Thymus (tissue), 14 donors: ENCODE measurements at places on chromosomes 5 and 9.

DNA sequence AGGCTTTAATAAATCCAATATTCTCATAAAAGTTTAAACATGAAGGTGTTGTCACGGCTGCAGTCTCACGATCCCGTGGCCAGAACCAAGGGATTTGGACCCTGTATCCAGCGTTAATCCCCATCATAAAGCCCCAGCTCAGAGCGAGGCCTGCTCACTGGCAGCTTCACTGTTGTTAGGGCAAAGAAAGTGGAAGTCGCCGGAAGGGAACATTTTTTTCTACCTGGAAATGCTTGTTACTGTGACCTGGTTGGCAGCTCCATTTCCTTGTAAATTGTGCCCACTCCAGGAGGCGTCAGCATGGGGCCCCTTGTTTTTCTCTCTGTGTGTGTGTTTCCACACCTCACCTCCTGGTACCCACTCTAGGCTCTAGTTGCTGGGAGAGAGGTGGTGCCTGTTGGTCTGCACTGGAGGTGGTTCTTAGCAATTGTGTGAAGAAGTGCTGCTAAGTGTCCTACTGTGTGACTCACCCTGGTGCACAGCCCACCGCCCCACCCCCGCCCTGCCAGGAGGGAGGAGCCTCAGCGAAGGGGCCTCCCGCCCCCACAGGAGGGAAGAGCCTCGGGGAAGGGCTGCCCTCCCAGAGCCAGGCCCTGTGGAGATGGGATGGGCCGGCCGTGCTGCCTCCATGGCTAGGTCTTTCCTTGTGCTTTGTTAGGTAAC is 105.1 kb downstream of the EHMT1 start:
- no peak for DNase-seq
- H3K4me1 ChIP-seq, result peaks cover 5% of the 10 kb centered on the region
- H3K4me3 ChIP-seq, result no peak overlapping the region
- peaks cover 34% of the 10 kb centered on the region for H3K36me3 ChIP-seq
- H3K27me3 ChIP-seq, result no peaks in the 10 kb centered on the region

DNA sequence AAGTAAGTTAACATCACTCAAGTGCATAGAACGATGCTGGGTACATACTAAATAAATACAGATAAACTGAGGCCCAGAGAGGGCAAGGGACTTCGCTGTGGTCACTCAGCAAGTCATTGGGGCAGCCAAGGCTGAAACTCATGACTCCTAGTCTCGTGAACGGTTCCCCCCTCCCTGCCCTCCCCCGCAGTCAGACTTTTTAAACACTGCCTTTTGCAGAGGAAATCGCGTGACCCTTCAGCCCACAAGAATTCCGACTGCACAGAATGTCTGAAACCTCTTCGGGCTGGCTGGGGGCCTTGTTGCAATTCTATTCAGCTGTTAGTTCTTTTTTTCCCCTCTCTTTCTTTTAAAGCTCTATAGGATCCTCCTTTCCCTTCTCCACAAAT is 28.1 kb downstream of the NEK6 start:
- H3K4me1 ChIP-seq, result no peaks in the 10 kb centered on the region
- peak overlapping the region; percentile 9 for H3K27ac ChIP-seq
- DNase-seq, result no peak
- H3K27me3 ChIP-seq, result no peaks in the 10 kb centered on the region
- H3K36me3 ChIP-seq, result no peaks in the 10 kb centered on the region
- H3K4me3 ChIP-seq, result no peak overlapping the region

DNA sequence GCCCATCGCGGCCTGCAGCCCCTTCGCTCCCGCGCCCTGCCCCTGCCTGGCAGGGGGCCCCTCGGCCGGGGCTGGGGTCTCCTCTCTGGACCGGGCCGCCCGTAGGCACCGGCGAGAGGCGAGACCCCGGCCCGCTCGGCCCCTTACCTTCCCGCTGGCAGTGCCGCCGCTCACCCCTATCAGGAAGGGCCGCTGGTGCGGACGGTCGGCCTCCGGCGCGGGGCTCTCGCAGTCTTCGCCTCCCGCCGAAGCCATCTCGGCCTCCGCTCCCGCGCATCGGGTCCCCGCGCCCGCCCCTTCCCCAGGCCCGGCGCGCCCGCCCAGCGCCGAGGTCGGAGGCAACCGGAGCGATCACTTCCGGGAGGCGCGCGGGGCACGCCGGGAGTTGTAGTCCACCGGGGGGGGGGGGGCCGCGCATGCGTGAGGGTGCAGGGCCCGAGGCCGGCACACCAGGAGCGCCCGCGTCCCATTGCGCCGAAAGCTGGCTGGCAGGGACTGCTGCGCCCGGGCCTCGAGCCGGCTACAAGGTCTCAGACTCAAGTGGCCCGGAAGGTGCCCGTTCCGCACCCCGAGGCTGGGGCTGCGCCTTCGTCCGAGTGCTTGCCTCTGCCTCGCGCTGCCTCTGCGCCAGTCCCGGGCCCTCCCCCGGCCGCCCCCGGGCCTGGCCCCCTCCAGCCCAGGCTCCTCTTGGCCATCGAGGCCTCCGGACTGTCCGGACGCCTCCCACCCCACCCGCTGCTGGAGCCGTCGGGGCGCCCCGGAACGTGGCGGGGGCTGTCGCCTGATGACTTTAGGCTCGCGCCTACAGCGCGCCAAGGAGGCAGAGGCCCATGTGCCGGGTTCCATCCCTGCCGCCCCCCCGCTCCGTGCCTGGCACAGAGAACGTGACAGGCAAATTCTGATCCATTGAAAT is at the start of gene UCK1:
Gene UCK1, minus strand, starts transcription at position 344 of the 913 bp plus-strand sequence. Its CDS starts 89 bp downstream, at position 255.
- H3K36me3 ChIP-seq, result peaks cover 37% of the 10 kb centered on the region
- H3K4me3 ChIP-seq, result peak within 1 kb of the TSS; percentile 66
- peak within 1 kb of the TSS; percentile 70 for H3K27ac ChIP-seq
- no peaks in the 10 kb centered on the region for H3K27me3 ChIP-seq

DNA sequence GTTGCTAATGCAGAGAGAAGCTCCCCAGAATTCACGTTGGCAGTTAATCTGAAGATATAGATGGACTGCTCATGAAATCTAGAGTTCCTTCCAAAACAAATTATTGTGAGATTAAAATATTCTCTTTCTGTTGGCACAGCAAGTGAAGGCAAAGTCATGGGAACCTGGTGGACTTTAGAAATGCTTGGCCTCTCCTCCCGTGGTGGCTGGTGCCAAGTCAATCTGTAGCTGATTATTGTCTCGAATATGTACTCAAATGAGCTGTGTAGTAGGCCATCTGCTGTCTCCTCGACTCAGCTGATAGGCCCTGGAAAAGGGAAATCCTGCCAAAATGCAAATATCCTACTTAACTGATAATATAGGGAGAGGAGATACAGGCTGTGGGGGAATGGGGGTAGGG is 69.3 kb downstream of the DAPK1 start:
- H3K27ac ChIP-seq, result no peak overlapping the region
- DNase-seq, result no peak
- H3K27me3 ChIP-seq, result no peaks in the 10 kb centered on the region
- no peak overlapping the region for H3K4me3 ChIP-seq
- peaks cover 12% of the 10 kb centered on the region for H3K4me1 ChIP-seq
- H3K36me3 ChIP-seq, result peaks cover 41% of the 10 kb centered on the region

DNA sequence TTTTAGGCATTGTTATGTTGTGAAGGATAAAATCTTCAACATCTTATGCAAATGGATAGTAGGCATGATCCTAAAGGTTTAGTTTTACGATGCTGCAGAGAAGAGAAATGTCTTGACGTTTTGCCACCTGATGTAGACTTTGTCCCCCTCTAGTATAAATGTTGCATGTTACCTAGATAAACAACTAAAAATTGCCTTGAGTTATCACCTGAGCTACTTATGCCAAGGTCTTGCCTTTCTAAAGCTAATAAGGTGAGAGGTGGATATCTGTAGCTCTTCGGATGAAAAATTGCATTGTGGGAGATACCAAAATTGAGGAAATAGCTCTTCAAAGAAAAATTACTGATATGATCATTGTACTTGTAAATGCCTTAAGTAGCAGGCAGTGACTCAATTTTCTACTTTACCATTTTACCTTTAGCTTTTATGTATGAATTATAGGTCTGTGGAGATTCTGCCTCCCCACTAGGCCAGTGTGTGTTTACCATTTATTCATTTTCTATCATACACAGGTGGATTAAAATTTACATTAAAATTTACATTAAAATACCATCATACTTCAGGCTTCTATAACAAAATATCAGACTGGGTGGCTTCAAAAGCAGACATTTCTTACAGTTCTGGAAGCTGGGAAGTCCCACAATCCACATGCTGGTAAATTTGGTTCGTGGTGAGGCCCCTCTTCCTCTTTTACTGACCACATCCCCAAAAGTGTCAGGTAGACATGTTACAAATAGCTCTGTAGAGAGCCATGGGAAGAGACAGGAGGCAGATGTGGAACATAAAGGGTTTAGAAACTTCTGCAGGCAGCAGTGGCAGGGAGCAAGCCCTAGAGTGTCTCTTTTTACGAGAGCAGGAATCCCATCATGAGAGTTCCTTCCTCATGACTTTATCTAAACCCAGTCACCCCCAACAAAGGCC is 100.7 kb upstream of the ERBIN start:
- H3K27me3 ChIP-seq, result no peaks in the 10 kb centered on the region
- no peak overlapping the region for H3K27ac ChIP-seq
- DNase-seq, result no peak
- H3K36me3 ChIP-seq, result no peaks in the 10 kb centered on the region
- no peak overlapping the region for H3K4me3 ChIP-seq

DNA sequence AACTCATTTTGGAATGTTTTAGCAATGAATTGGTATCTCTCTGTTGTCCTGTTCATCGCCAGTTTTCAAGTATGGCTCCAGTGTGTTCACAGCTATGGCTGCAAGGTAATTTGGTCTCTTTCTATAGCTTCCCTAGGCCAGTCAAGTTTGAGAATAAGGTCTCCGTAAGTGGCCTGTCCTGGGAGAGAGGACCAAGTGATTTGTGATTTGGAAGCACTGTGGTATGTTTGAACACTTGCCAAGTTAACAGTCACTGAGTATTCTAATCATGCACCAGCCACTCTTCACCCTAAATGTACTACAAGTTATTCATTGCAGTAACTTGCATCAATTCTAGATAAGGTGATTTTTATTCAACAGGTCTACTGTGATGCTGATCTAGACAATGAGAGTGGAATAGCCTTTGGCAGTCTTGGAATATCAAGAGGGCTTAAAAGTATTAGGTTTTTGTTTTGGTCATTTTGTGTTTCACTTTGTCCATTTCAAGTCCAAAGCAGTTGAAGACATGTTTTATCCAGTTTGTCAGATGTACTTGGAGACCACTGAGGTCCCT is 41.1 kb downstream of the G3BP1 start:
- H3K27me3 ChIP-seq, result no peaks in the 10 kb centered on the region
- H3K36me3 ChIP-seq, result peaks cover 14% of the 10 kb centered on the region
- H3K4me3 ChIP-seq, result no peak overlapping the region
- H3K27ac ChIP-seq, result no peak overlapping the region
- no peaks in the 10 kb centered on the region for H3K4me1 ChIP-seq
- no peak for DNase-seq

DNA sequence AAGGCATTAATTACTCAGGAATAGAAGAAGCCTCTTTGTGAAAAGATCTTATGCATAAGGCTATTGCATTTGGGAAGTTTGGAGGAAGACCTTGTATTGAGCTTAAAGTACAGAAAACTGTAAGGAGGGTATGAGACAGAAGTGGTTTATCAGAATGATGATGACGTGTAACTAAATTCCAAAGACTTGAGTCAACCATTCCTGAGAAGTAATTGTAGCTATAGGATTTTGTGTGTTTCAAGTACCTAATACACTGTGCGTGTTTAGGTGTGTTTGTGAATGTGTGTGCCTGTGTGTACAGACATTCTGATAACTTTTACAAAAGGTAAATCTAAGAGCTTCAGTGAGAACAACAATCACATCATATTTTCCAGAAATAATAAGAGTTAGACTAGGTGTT is 46.5 kb upstream of the IRX2 start:
- H3K27me3 ChIP-seq, result no peaks in the 10 kb centered on the region
- no peak overlapping the region for H3K27ac ChIP-seq
- no peak overlapping the region for H3K4me3 ChIP-seq
